Panc1 (cell line): ENCODE measurements at places on chromosomes 12 and 14. TPM values are rescaled to one million over a fixed set of nuclear protein-coding genes. Genes with fewer than 3 reads are reported as not detected.

GRCh38 chr12:15152456-15152855 lies 68.8 kb downstream of the RERG start:
- no peak overlapping the region for H3K27ac ChIP-seq
- no peak overlapping the region for H3K4me3 ChIP-seq
- no peaks in the 10 kb centered on the region for H3K36me3 ChIP-seq
- DNase-seq: no peak

GRCh38 chr14:87940894-87941293 lies 52.1 kb downstream of the GALC start:
- H3K4me1 ChIP-seq: no peaks in the 10 kb centered on the region
- no peak overlapping the region for H3K4me3 ChIP-seq
- DNase-seq: no peak

DNA sequence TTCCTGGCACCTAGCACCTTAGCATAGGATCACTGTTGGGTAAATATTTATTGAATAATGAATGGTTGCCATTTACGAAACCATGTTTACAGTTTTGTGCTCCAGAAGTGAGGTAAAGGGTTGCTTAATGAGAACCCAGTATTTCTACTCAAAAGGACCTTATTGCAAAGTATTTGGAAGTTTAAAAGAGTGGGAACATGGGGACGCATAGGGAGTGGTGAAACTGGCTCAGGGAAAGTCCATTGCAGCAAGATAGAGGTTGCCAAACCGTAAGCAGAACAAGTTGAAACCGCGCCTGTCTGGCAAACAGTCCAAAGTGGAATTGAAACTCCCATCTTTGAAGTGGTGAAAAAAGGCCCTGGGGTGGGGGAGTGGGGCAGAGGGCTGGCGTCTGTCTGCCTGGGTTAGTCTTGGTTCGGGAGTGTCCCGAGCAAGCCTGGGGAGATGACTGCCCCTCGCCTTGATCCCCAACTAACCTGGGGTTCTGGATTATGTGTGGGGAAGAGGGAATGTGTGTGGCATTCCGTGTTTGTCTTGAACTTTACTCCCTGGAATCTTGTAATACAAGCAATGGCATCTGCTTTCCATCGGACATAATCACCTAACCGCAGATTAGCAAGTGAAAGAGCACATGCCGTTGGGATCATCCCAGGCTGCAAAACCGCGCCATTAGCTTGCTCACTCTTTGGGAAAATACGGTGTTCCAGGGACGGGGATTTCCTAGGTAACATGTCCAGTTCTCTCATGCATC lies 7.2 kb downstream of the ALDH2 start:
- H3K27me3 ChIP-seq: no peaks in the 10 kb centered on the region
- H3K4me1 ChIP-seq: peaks cover 30% of the 10 kb centered on the region
- no peaks in the 10 kb centered on the region for H3K36me3 ChIP-seq
- no peak for DNase-seq

DNA sequence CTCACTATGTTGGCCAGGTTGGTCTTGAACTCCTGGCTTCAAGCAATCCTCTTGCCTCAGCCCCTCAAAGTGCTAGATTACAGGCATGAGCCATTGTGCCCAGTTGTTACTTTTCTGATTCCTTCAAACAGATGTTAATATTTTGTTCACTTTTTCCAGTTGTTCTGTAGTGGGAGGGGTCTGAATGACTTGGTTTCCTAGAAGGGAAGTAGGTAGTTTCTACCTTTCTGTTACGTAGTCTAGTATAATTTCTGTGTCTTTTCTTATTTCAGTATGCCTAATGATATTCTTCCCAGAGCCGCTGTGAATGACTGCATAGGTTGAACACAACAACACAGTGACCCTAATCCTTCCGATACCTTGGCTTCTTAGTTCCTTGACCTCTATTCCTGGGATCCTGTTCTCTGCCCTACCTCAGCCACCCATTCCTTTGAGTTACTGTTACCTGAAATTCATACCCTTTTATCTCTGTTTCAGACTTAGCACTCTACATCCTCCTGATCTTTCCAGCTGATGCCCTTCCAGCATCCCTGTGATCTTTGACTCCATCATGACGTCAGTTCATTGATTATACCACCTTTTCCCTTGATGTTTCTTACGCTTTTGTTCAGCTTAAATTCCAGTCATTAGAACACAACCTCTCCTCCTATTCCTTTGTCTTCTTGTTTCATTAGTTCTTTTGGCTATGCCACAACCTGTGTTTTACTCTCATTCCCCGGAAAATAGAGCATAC lies 33.3 kb downstream of the RCOR1 start:
- no peaks in the 10 kb centered on the region for H3K27me3 ChIP-seq
- no peak overlapping the region for H3K27ac ChIP-seq
- peaks cover 19% of the 10 kb centered on the region for H3K4me1 ChIP-seq
- H3K4me3 ChIP-seq: no peak overlapping the region
- no peaks in the 10 kb centered on the region for H3K36me3 ChIP-seq

DNA sequence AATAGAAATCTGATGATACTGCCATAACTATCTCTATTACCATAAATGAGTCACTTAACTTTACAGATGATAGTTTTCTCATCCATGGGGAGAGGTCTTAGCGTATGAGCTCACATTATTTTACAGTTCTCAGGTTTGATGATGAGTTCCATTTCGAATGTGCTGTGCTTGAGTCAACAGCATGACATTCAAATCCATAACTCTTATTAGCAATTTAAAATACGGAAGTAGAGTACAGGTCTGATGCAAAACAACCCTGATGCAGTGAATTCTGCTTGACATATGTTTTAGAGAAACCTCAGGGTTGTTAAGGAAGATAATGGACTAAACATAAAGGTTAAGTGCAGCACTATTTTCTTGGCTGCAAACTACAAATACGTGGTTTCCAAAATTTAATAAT lies 30.0 kb downstream of the C14orf39 start:
- no peak overlapping the region for H3K4me3 ChIP-seq
- no peaks in the 10 kb centered on the region for H3K36me3 ChIP-seq
- no peak overlapping the region for H3K27ac ChIP-seq
- no peak for DNase-seq
- H3K27me3 ChIP-seq: peaks cover 2% of the 10 kb centered on the region; the same call in 1 of the 2 replicates
- H3K4me1 ChIP-seq: no peaks in the 10 kb centered on the region

DNA sequence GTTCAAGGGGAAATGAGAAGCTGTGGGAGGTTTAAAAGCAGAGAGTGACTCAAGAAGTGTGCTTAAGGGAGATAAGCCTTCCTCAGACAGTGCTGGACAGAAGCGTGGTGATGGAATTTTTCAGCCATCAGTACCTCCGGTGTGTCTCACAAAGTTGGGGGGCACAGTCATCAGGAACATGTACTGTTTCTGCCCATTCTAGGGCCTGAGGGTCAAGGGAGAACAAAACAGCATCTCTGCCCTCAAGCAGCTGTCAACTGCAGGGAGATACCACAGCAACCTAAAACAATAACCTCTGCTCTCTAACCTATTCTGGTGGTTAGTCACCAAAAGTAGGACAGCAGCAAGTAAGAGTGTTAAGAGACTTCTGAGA lies 2.0 kb upstream of the STON2 start:
- no peaks in the 10 kb centered on the region for H3K36me3 ChIP-seq
- H3K4me1 ChIP-seq: no peaks in the 10 kb centered on the region
- H3K27ac ChIP-seq: no peak overlapping the region
- no peaks in the 10 kb centered on the region for H3K27me3 ChIP-seq

- H3K27me3 ChIP-seq: no peaks in the 10 kb centered on the region; the same call in none of the 2 replicates
- H3K4me1 ChIP-seq: no peaks in the 10 kb centered on the region
- no peak for DNase-seq
- no peak overlapping the region for H3K27ac ChIP-seq
- H3K4me3 ChIP-seq: no peak overlapping the region
Observed at GRCh38 chr14:56262530-56262929, 144.3 kb downstream of the PELI2 start.

Gene GLIPR1L1
- not detected for total RNA-seq

Gene NELL2
- total RNA-seq: 0.28 TPM

Gene TRHDE
- 1.9 TPM for total RNA-seq

Gene RPGRIP1
- total RNA-seq: 0.28 TPM

Gene GON7
- total RNA-seq: 9.5 TPM
